ENCODE measurements at places on chromosomes 11 and 22.

DNA sequence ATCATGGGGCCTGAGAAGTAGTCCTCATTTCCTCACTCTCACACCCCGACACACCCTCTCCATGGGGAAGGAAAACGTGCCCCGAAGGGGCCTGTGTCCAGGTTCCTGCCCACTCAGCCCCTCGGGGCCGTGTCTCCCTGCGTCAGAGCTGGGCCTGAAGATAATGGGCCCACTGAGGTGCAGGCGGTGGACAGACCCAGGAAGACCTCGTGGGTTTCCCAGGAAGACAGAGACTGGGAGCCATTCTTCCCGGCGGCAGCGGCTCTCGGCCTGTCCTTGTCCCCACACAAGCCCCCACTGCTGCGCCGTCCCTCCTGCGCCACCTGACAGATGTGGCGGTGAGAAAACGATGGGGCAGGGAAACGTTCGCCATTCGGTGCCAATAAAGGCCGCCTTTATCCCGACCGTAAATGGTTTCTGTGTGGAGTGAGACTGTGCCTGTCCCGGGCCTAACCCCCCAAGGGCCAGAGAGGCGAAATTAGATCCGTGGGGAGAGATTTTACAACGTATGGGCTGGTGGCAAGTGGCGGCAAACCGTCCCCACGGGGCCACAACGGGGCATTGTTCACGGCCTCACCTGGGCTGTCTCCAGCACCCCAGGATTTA lies 89.0 kb downstream of the CDKN1C start:
- no peak for DNase-seq

DNA sequence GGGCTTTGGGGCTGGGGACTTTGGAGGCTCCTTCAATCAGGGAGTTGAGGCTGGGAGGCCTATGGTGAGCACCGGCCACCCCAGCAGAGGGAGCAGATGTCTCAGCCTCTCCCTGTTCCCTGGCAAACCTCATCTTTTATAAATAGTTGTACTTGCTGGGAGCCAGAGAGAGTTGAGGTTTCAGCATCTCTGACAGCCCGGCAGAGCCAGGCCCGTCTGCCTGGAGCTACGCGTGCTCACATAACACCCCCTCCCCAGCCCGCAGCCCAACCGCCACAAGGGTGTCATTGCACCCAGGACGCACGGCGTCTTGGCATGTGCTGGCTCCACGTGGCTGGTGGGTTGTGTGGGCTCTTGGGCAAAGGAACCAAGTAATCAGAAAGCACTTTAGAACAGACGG lies 127.1 kb downstream of the CHST1 start:
- DNase-seq, result no peak

GRCh38 chr11:130031945-130032344 lies 29.3 kb upstream of the PRDM10 start:
- no peak for DNase-seq

DNA sequence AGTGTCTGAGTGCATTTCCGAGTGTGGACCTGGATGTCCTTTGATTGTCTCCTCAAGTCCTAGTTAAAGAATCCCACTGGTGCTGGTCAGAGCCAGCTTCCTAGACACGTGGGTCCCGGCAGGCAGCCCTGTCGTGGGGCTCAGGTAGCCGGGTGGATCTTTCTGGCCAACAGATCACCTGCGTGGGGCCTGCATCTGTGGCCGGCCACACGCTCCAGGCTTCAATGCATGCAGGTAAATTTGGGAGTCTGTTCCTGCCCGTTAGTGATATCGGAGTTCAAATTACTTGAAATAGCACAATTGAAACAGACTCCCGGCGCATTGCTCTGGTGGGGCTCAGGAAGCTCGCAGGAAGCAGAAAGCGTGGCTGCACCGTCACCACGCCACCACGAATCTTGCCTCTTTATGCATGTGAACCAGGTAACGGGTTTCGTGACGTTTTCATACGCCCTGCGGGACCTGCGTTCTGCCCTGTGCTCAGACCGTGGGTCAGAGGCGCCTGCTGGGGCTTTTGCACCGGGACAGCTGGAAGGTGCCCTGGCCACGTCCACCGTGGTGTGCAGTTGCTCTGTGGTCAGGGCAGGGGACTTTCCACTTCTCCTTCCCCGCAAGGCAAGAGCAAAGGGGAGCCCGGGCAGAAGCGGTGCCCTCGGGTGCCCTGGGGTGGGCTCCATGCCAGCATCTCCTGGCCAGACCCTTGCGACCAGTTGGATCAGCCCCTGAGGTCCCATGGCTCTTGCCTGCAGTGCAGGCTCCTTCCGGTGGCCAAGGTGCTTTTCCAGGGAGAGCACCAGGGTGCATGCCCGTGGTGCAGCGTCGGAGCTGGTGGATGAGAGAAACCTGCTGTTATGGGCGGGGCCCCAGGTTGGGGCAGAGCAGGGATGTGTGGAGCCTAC lies 803.5 kb downstream of the BRD1 start:
- no peak for DNase-seq

DNA sequence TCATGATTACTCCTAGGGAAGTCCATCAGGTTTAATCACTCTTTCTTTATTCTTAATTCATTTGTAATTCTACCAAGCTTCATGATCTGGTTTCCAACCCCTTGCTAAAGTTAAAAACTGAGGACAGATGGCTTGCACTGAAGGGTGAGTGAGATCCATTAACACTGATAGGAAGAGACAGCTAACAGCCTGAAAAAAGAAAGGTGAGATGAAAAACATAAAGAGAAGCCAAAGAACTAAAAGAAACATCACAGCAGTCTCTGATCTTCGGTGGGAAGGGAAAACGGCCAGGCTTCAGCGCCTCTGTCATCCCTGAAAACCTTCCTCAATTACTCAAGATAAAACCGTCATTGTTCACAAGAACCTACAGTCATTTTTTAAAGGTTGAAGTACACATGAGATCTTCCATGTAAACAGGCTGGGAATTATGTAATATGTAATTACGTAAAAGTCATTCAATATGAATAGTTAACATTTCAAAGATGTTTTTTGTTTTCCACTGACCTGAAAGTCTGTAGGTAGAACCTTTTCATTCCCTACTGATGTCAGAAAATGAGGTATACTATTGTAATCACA lies 41.3 kb downstream of the VSIG10L2 start:
- DNase-seq, result no peak

DNA sequence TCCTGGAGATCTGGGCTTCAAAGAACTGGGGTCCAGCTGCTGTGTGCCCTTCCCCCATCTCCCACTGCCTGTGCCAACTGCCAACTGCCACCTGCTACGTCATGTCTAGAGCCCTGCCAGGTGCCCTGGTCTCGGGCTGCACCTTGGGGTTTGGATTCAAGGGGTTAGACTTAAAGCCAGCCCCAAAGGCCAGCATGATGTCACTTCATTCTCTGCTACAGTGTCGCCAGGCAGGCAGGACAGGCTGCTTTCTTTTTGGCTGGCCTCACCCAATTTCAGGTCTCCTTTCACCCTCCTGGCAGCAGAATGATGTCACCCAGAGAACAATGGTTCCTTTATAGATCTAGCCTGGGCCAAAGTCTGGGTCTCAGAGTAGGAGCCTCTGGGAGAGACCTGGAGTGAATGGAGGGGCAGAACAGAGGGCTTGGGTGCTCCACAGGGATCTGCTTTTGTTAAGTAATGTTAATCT lies 79.5 kb upstream of the CRYBB3 start:
- DNase-seq, result no peak

GRCh38 chr22:38033522-38034277 lies 23.5 kb upstream of the PICK1 start:
- no peak for DNase-seq

DNA sequence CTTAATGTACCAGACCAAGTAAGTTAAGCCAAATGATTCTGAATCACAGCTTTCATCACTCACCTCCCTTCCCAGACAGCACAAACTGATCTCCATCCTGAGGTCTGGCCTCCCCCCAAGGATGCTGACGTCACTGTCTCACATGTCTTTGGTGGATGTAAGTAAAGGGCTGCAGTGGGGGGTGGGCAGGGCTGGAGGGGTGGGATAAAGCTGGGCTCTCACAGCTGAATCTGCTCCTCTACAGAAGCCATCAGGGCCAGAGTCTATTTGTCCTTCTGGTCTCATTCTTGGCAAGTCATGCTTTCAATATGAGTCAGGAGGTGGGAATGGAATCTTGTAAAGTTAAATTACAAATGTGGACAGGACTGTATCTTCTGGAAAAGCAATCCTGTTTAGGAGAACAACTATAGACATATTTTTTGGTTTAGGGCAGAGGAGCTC lies 32.7 kb downstream of the P4HA3 start:
- no peak for DNase-seq

DNA sequence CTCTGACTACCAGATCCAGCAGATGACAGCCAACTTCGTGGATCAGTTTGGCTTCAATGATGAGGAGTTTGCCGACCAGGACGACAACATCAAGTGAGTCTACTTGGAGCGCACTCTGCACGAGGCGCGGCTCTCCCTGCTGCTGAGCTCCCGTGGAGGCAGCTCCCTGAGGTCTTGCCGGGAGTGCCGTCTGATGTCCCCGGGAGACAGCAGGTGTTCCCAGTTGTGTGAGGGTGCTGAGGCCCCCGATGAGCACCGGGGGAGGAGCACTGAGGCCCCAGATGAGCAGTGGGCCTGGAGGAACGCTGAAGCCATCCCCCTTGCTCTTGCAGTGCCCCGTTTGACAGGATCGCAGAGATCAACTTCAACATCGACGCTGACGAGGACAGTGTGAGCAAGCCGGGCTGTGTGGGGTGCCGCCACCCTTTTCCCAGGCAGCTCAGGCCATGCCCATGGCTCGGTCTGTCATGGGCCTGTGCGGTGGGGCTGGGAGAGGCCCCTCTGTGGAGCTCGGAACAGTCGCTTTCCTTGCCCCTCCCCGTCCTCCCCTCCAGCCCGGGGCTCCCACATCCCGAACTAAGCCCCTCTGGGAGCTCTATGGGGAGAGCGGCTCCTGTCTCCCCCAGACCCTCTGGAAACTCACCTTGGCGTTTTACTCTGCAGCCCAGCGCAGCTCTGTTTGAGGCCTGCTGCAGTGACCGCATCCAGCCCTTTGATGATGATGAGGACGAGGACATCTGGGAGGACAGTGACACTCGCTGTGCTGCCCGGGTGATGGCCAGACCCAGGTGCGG lies 37.1 kb downstream of the SBF1 start:
- no peak for DNase-seq

DNA sequence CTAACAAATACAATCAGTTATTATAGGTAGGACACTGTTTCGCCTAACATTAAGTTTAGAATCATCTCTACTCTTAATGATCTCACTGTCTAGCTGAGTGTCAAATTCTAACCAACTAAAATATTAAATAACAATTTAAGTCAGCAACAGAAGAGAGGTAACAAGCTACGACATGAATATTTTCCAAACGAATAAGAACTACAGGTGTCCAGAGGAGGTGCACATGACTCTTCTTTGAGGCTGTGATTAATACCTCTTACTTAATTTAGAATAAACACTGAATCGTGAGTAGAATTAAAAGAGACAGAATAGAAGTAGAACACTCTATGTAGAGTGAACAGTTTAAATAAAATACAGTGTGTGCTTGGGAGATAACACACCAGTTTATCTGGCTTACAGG lies 619.0 kb upstream of the ARHGAP42 start:
- no peak for DNase-seq

GRCh38 chr11:32100495-32100894 lies 9.6 kb downstream of the RCN1 start:
- DNase-seq, result no peak

DNA sequence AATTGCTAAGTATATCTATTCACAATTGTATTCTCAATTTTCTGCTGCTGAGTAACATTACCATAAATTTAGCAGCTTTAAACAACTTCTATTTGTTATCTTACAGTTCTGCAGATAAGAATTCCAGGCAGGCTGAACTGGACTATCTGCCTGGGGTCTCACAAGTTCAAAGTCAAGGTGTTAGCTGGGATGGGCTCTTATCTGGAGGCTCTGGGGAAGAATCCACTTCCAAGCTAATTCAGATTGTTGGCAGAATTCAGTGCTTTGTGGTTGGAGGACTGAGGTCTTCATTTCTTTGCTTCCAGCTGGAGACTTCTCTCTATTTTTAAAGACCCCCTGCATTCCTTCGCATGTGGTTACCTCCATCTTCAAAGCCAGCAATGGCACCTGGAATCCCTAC lies 329.9 kb upstream of the ISX start:
- DNase-seq, result no peak

DNA sequence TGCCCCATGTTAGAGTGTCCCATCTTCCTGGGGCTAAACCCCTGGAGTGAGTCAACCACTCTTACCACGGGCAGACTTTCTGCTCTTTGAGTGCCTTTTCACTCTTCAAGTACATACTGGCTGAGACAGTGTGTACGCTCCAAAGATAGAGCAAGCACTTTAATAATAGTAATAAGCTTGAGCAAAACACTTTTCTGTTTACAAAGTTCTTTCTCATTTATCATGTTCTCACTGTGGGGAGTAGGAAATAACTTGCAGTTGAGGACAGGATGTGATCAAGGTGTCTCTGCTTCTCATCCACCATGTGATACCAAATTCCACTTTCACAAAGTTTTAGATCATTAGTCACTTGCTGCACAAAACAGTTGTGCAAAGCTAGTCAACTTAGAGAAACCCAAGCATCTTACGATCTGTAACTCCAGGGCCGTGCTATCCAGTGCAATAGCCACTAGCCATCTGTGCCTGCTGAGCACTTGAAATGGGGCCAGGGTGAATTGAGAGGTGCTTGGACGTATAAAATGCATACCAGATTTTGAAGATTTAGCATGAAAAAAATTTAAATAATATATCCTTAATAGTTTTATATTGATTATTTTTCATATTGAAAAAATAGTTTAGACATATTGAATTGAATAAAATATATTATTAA lies 135.3 kb downstream of the KIF18A start:
- DNase-seq, result no peak

GRCh38 chr22:45845076-45845487 lies 131.9 kb downstream of the WNT7B start:
- no peak for DNase-seq

DNA sequence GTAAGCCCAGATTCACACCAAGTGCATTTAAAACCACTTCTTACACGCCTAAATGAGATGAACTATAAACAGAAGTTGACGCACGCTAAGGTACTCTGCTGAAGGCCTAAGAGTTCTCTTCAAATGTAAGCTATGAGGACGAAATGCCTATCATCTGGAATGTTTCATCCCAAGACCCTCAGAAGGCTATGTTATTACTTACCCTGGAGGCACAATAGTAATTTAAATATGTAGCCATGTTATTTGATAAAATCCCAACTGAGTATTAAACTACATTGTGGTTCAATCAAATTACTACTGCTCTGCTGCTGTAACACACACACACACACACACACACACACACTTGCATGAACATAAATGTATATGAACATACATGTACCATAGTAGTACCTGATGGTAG lies 47.6 kb downstream of the MAML2 start:
- no peak for DNase-seq

DNA sequence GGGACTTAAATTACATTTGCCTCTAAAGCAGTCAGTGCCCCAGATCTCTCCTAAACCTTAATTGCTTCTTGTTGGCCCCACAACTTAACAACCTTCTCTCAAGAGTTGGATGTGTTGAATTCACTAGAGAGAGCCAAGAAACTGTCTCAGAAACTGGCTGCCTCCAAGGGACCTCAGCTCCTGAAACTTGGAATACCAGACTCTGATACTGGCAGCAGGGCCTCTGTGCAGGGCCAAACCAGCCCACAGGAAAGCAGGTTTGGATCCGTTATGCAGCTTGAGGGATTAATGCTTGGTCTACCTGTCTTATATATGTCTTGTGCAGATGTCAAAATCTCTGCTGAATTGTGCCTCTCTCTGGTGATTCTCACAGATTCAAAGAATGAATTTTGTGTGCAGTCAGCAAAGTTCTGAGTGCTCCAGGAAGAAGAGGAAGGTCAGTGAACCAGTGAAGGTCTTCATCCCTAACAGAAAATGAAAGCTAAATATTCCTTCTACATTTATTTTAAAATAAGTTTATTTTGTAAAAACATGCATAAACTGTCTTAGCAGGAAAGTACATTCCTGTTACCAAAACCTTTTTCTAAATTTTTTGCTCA lies 70.8 kb downstream of the LIF start:
- DNase-seq, result no peak
